GM12878 (cell line): ENCODE measurements at places on chromosomes 3 and 15.

GRCh38 chr3:177210744-177211502 is 13.6 kb upstream of the TBL1XR1 start:
- no peak for DNase-seq

DNA sequence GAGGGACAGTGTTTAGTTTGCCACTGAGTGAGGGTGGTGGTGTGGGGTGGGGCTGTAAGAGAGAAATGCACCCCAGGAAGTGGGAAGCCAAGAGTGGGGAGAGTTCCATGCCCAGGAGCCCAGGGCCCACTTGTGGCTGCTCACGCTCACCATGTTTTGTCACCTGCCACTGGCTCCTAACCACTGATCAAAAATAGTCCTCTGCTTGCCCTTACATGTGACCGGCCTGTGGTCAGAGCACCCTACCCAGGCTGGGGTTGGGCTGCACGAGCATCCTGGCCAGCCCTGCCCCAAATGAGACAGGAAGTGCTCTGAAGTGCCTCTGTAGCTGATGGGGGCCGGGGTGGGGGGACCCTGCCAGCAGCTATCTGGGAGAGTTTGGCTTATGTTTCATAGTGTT is 216.3 kb downstream of the RPLP1 start:
- peak; percentile 82 for DNase-seq

DNA sequence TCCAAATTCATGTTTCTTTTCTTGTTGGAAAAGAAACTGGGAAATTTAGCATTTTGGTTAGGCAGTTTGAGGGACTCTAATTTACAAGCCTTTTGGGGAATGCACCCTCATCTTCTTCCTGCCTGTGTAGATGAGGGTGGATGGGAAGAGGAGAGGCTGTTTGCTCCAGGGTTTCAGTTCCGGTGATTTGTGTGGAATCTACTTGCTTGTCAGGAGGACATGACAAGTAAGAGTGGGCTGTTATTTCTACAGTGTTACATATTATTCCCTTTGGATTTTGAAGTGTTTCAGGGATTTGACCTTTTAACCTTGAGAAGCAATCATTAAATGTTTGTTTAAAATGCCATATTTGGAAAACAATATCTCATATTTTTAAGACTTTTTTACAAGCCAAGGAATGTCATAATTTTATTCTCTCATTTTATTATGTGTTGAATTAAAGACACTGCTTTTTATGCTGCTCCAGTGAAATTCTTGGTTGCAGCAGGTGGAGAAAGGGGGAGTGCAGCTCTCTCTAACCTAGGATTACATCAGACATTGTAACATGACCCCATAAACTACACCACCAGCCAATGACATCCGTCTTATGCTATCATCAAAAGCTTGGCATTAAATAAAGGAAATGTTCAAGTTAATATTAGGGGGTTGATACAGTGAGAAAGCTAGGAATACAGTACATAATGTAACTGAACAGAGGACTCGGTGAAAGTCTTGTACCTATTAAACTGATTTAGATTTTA is 30.2 kb downstream of the PLAAT1 start:
- DNase-seq, result no peak

DNA sequence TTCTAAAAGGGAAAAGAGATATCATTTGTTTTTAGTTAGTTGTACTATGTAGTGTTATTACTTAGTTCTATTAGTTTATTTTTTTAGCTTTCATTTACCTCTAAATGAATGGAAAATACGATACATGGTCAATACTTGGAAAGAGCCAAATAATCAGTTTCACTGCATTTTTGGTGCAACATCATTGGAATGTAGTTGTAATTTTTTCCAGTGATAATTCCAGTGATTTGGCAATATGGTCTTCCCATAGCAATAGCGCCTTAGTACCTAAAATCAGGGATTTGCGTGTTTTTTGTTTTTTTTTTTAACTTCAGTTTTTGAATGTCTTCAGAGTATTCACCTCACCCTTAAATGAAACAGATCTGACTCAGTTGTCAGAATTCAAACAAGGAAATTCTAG is 41.8 kb downstream of the RAB8B start:
- DNase-seq, result no peak

GRCh38 chr3:17491601-17492000 is 250.8 kb downstream of the TBC1D5 start:
- no peak for DNase-seq

DNA sequence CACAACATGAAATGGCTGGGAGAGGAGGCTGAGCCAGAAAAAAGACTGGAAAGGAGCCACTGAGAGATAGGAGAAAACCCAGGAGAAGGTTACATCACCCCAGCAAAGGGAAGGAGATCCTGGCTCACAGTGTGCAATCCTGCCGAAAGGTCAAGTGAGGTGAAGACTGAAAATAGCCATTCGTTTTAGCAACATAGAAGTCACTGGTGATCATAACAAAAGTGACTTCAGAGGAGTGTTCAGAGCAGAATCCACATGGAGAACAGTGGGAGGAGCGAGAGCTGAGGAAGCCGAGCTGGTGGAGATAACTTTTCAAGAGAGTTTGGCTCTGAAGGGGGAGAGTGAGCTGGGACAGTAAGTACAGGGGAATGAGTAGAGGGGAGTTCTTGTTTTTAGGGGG is 5.4 kb upstream of the HEG1 start:
- no peak for DNase-seq

DNA sequence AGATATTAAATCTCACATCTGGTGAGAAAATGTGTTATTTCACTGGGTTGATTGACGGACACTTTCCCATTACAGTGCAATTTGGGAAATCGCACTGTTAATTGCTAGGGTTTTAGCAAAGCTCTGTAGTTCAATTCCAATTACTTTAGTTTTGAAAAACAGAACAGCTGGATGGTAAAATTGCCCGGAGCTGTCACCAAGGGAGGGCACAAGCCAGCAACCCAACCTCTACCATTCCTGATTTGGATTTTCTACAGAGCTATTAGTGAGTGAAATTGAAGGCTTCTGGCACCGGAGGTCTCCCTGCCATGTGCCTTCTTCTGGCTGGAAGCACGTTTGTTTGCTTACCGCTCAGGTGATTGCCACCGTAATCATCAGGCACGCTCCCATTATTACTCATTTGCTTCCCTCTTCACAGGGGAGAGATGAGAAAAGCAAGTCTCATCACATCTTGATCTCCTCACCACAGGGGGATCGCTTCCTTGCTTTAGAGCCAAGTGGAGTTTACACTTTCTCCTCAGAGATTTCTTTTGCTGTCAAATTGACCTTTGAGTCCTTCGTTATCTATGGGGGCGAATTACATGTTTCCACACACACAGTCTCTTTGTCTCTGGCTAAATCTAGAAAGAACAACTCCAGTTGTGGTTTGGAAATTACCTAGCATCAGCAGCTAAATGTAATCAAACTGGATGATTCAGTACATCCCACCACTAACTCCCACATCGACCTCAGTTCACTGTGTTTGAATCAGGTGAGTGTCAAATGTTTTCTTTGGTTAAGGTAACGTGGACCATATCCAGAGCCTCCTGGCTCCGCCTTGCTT is 421.7 kb upstream of the GOLIM4 start:
- peak; percentile 41 for DNase-seq

DNA sequence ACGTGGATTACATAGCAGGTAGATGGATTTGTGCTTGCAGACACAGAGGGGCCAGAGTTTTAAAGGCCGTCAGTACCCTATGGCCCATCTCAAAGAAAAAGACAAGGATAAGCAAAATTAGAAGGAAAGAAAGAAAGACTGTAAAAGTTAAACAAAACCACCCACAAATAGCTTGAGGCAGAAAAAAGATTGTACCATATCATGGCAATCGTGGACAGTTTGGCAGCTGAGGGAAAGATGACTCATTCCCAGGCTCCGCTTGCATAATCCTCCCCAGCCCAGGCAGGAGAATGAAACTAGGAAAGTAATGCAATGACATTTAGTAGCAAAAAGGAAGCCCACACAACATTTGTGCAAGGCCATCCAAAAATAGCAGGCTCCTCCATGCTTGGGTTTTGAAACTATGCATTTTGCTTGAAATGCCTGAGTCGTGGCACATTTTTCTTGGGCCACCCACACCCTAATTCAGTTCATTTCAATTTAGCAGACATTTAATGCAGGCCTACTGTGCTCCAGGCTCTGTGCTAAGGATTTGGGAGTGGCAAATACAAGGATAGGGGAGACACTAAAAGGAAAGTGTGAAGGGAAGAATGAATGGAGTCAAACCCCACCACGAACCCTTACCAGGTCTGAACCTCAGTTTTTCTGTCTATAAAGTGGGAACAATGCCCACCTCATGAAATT is 40.9 kb upstream of the SMAD3 start:
- DNase-seq, result peak; percentile 16

- DNase-seq, result no peak
Measured at GRCh38 chr15:86016750-86017149, 62.9 kb upstream of the AGBL1 start.

DNA sequence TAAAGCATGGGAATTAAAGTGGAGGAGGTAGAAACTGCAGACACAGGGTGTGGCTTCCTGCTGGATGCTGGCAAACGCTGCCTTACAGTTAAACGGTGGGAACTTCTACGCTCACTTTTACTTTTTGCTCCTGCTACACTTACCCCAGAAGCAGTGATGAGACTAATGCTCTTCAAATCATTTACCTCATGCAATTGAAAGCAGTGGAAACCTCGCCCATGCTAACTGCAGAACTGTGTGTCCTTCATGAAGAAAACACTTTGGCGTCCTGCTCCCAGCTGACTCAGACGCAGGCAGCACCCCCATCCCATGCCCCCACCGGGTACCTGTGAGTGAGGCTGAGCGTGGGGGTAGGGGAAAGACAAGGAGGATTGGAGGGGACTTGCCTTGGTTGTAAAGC is 31.8 kb downstream of the UPK1B start:
- no peak for DNase-seq

- no peak for DNase-seq
Measured at GRCh38 chr3:41881233-41881821, 80.6 kb downstream of the ULK4 start.

GRCh38 chr15:86885616-86886015 is 805.9 kb downstream of the AGBL1 start:
- DNase-seq, result no peak

GRCh38 chr3:63896332-63897030 is 15.7 kb downstream of the SCAANT1 start:
- DNase-seq, result no peak

- no peak for DNase-seq
Measured at GRCh38 chr15:61216519-61216918, 12.6 kb downstream of the RORA start.

- DNase-seq, result no peak
Measured at GRCh38 chr3:38126121-38126892, 10.6 kb downstream of the ACAA1 start.

GRCh38 chr3:56101576-56101975 is 366.7 kb downstream of the ERC2 start:
- DNase-seq, result no peak

- DNase-seq, result no peak
Measured at GRCh38 chr3:15337963-15338362, 5.6 kb upstream of the SH3BP5 start.

GRCh38 chr3:64427671-64428070 is 202.4 kb upstream of the PRICKLE2 start:
- no peak for DNase-seq

GRCh38 chr3:62805580-62806277 is 69.5 kb downstream of the CADPS start:
- DNase-seq, result no peak

GRCh38 chr3:172209333-172210321 is 170.2 kb downstream of the FNDC3B start:
- DNase-seq, result no peak

GRCh38 chr3:188106887-188107830 is 46.8 kb upstream of the LPP start:
- DNase-seq, result no peak

- no peak for DNase-seq
Measured at GRCh38 chr3:11204697-11205348, 50.5 kb downstream of the HRH1 start.

DNA sequence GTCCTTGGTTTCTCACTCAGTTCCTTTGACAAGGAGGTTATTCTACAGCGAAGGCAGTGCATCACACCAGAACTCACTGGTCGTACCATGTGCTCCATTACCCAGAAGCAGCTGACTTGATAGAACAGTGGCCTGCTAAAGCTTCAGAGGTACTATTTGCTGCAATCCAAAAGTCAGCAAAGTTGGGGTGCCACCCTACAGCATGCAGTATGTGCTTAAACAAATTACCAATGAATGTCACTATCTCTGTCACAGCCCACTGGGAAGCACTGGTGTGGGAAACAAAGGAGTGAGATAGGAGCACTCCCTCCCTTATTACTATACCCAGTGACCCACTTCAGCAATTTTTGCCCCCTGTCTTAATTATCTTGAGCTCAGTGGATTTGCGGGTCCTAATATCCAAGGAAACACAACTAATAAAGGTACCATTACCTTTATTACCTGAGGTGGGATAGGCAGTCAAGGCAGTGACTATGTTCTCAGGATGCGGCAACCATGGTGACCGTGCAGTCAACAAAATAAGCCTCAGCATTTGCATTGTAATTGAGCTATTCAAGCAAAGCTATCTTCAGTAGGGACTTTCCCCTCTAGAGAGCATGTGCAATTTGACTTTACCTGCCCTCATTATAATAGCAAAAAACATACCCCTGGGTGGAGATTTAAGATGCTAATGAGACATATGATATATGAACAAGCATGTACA is 199.4 kb downstream of the OCA2 start:
- DNase-seq, result no peak

DNA sequence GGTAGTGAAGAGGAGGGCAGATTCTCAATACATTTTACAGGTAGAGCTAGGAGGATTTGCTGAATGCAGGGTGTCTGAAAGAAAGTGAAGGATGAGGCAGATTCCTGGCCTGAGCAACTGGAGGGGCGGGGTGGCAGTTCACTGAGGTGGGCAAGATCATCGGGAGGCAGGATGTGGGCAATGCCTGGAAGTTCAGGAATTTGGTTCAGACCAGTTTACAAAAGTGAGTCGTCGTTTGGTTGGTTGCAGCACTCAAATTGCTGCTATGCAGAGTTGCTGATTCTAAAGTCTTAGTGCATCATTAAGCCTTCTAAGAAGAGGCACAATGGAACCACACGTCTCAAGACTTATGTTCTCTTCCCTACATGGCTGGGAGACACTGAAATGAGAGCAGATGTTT is 134.0 kb downstream of the MFSD1 start:
- no peak for DNase-seq

GRCh38 chr15:55977231-55977630 is 16.2 kb downstream of the NEDD4 start:
- DNase-seq, result no peak
